ENCODE measurements at places on chromosomes 3 and 15.

GRCh38 chr15:48856942-48857341 is 21.0 kb upstream of the EID1 start:
- no peak for DNase-seq

- DNase-seq, result no peak
Measured at GRCh38 chr15:38755718-38756117, 191.1 kb upstream of the RASGRP1 start.

- DNase-seq, result no peak
Measured at GRCh38 chr3:193894121-193894863, 241.7 kb upstream of the HES1 start.

GRCh38 chr15:70475921-70476320 is 287.4 kb downstream of the UACA start:
- peak; percentile 85 for DNase-seq

All from HS-27A (cell line).